Stimulated activated CD4-positive, alpha-beta T cell treated with anti-CD3 and anti-CD28 coated beads, TNF-alpha, amount 100 ng/mL, for 48 hours (primary cell): ENCODE measurements at places on chromosomes 3 and 15.
A peak's percentile ranks its signal among the peaks of the same experiment; 100 is the strongest.

- DNase-seq: no peak
These were observed 151.6 kb downstream of the FOXB1 start for GRCh38 chr15:60155661-60156060.

GRCh38 chr3:37723585-37723984, 138.1 kb upstream of the CTDSPL start:
- no peak for DNase-seq

DNA sequence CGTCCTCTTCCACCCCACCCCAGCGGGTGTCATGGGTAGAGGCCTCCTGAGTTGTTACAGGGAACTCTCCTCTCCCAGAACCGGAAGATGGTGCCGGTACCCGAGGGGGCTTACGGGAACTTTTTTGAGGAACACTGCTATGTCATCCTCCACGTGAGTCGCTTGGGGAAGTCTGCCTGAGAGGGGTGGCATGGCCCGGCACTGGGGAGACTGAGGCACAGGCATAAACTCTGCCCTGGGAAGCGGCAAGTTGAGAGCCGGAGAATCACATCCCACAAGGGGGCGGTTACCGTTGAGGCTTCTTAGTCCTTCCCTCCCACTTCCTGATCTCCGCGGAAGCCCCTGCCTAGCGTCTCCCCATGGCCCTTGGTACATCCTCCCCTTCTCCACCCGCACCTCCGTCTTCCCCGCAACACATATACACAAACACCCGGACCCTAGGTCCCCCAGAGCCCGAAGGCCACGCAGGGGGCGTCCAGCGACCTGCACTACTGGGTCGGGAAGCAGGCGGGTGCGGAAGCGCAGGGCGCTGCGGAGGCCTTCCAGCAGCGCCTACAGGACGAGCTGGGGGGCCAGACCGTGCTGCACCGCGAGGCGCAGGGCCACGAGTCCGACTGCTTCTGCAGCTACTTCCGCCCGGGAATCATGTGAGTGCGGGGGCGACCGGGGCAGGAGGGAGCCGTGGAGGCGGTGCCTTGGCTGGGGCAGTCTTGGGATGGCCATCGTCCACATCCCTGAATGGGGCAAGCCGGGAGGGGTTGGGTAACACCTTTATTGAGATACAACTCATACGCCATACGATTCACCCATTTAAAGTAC, 3.4 kb downstream of the VILL start:
- DNase-seq: peak; percentile 65

DNA sequence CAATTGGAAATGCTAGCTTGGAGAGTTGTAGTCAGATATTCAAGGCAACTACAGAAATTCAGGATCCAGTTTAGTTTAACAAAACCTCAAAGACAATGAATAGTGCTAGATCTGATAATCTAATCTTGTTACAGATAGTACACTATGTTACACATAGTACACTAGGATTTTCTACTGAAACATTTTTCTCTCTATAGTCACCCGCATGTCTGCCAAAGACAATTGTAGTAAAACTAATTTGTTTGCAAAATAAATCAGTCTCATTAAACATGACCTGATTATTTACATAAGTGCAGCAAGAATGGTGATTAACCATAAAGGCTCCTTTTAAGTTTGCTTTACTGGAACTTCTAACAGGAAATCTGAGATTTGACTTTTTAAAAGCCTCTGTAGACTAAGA, 52.0 kb downstream of the ILDR1 start:
- no peak for DNase-seq

GRCh38 chr3:183870563-183870962, 14.1 kb downstream of the PARL start:
- no peak for DNase-seq

GRCh38 chr3:177633671-177634207, 436.5 kb upstream of the TBL1XR1 start:
- DNase-seq: no peak

DNA sequence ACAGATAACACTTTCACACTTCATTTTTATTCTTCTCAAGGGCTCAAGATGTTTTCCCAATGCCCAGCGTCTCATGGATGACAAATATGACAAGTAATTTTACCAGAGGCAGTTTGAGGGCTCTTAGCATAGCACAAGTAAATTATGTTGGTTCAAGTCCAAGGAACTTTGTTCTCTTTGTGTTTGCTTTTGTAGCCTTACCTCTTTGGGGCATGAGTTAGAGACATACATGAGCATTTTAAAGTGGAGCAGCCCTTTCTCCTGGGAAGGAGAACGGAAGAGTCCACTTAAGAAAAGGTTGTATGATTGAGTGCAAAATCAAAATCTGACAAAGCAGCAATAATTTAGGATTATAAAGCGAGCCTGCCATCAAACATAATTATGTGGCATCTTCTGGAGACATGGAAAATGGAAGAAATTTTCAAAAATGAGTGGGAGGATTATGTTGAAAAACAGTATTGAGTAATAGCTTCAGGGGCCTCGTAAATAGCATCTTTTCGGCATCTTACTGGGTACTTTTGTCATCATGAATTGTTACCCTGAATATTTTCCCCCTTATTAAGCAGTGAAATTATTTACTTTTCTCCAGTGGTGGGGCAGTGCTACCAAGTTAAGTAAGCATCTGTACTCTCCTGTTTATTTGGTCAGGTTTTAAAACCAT, 65.9 kb downstream of the PGPEP1L start:
- DNase-seq: no peak

- peak; percentile 10 for DNase-seq
These were observed 34.0 kb upstream of the CCK start for GRCh38 chr3:42300013-42300412.

DNA sequence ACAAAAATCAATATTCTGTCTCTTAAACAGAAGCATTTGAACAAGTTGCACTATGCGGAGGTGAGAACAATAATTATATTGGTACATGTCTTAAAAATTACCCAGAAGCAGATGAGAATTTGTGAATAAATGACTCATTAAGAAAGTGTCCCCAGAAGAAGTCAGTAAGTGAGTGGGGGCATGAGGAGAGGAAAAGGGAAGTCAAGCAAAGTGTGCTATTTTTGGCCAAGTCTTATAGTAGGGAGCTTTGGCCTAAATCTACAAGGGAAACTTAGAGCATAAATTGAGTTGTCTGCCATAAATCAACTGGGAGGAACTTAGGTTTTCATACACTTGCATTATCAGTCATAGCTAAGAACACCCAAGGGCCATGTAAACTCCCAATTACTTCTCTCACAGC, 86.9 kb upstream of the SATB1 start:
- DNase-seq: no peak

DNA sequence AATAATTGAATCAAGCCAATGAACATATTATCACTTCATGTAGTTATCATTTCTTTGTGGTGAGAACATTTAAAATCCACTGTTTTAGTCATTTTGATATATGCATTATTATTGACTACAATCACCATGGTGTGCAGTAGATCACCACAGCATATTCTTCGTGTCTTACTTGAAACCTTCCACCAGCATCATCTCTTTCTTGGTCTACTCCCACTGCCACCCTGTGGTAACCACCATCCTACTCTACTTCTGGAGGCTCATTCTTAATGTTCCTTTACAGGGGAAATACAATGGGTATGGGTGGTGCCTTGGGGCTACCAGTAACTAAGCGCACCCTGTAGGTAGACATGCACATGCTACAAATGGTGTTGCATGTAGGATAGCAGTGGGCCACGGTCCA, 25.4 kb downstream of the PXK start:
- DNase-seq: no peak

GRCh38 chr3:195802795-195803194, 8.9 kb downstream of the MUC4 start:
- DNase-seq: no peak

DNA sequence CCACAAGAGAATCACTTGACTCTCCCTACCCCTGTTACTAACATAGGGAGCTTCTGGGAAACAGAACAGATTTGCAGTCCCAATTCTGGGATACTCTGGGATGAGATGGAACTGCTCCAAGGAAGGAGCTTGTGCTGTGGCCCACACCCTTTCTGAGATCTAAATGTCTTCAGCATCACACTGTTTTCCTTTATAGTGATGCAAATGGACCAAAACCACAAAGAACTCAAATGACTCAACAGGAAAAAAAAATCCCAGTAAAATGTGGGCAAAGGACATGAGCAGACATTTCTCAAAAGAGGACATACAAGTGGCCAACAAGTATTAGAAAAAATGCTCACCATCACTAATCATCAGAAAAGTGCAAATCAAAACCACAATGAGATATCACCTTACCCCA, 155.6 kb downstream of the NECTIN3 start:
- no peak for DNase-seq

- DNase-seq: no peak
These were observed 70.5 kb downstream of the ZNF609 start for GRCh38 chr15:64530918-64531317.

GRCh38 chr3:192417017-192417416, 310.3 kb downstream of the FGF12 start:
- no peak for DNase-seq

DNA sequence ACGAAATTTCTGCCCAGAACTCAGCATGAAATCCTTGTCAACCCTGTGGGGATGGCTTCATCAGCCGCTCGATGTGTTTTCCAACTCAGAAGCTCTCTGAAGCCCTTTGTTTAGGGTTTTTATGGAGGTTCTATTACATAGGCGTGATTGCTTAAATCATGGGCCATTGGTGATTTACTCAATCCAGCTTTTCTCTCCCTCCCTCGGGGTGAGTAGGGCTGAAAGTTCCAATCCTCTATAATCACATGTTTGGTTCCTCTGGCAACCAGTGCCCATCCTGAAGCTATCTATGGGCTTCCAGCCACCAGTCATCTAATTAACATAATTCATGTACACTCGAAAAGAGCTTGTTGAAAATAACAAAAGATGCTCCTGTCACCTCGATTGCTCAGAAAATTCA, 51.6 kb downstream of the GATM start:
- DNase-seq: no peak

- no peak for DNase-seq
These were observed 28.0 kb upstream of the MNS1 start for GRCh38 chr15:56492791-56493555.

DNA sequence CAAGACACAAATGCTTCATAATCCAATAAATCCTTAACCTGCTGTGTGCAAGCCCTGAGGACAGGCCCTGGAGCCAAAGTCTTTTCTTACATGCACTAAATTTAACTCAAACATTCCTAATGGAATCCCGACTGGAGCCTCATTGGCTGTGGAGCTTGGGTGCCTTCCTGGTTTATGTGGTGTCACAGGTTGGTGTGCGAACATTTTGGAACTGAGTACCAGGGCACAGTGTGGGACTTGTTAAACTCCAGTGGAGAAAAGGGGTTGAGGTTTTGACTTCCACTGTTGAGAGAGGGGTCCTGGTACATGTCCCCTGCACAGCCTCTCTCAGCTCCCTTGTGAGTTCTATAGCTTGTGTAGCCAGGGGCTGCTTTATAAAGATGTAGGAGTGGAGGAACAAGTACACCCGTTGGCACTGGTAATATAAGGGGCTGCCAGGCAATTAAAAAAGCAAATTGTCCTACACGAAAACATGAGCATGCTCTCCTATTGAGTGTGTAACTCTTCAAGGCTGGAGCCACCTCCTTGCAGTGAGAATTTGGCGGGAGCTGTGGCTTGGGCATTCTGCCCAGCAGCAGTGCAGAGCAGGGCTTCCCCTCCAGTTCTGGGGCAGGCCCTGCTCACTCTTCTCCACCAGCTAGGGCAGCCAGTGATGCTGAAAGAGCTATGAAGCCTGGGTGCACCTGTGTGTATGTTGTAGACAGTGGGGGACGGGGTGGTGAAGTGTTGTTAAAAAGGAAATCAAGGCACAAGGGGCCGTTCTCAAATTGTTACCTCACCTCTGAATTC, 218.1 kb downstream of the CLSTN2 start:
- DNase-seq: no peak

GRCh38 chr3:189690237-189690636, 59.0 kb downstream of the TP63 start:
- no peak for DNase-seq

GRCh38 chr15:25939122-25939521, 76.0 kb upstream of the ATP10A start:
- DNase-seq: no peak

DNA sequence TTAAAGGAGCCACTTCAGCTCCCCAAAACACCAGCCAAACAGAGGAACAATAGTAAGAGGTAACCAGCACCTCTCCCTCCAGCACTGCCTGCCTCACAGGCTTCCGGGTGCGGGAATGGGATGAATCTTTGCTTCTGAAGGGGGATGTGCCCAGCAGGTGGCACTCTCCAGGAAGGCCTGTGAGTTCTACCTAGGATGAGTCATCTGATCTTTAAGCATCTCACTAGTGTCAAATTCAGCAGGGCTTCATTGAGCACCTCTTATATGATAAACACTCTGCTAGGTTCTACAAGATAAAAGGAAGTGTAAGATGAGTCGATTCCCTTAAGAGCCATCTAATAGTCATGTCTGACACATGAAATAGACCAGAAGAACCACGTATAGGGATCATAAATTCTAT, 237.4 kb upstream of the UMPS start:
- DNase-seq: no peak

- no peak for DNase-seq
These were observed 1261.1 kb downstream of the ROBO1 start for GRCh38 chr3:78506581-78507195.

DNA sequence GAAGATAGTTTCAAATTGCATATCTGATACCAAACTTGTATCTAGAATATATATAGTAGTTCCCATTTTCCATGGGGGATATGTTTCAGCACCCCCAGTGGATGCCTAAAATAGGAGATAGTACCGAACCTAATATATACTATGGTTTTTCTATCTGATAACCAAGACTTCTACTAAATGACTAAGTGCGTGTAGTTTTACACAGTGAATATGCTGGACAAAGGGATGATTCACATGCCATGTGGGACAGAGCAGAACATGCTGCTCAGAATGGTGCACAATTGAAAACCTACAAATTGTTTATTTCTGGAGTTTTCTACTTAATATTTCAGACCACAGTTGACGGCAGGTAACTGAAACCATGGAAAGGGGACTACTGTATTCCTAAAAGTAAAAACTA, 73.4 kb upstream of the TP63 start:
- DNase-seq: no peak

GRCh38 chr3:79011821-79012529, 755.8 kb downstream of the ROBO1 start:
- DNase-seq: no peak

- DNase-seq: no peak
These were observed 47.6 kb downstream of the SLMAP start for GRCh38 chr3:57803647-57804081.

- no peak for DNase-seq
These were observed 552.8 kb downstream of the MAGI1 start for GRCh38 chr3:65485826-65486469.

DNA sequence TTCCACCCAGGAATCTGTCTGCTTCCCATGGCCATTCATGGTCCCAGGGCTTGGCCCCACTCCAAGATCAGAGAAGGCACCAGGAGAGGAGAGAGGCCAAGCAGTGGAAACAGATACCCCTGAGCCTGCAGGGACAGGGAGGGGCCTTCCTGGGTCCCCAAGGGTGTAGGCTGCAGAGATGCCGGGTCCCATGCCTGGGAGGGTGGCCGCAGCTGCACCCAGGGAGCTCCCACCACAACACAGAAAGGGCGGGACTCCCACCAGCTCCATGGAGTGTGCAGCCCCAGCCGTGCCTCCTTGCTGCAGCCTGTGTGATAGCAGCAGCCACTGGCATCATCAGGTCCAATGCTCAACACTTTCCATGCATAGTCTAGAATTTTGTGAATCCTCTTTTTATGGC, 331.5 kb downstream of the UACA start:
- DNase-seq: no peak

GRCh38 chr3:71307991-71308697, 275.4 kb downstream of the FOXP1 start:
- DNase-seq: no peak

GRCh38 chr3:143266927-143267326, 147.4 kb downstream of the CHST2 start:
- no peak for DNase-seq
